ENCODE measurements at places on chromosomes 4 and X. TPM values are rescaled to one million over a fixed set of nuclear protein-coding genes. Genes with fewer than 3 reads are reported as not detected.

DNA sequence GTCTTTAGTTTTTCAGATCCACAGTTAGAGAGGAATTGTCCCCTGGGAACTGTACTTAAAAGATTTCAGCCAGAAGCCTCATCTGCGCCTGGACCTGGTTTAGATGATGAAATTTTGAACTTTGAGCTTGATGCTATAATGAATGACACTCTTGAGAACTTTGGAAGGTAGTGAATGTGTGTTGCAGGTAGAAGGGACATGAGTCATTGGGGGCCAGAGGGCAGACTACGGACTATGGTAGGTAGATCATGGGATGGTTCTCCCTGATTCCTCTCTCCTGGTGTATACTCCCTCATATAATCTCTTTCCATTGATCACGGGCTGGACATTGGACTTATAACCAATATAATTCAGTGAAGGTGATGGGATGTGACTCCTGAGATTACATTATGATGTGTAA is 38.9 kb upstream of the GLRA3 start:
- DNase-seq = no peak

- DNase-seq = no peak
Observed at GRCh38 chr4:62119195-62119594, 919.1 kb downstream of the ADGRL3 start.

DNA sequence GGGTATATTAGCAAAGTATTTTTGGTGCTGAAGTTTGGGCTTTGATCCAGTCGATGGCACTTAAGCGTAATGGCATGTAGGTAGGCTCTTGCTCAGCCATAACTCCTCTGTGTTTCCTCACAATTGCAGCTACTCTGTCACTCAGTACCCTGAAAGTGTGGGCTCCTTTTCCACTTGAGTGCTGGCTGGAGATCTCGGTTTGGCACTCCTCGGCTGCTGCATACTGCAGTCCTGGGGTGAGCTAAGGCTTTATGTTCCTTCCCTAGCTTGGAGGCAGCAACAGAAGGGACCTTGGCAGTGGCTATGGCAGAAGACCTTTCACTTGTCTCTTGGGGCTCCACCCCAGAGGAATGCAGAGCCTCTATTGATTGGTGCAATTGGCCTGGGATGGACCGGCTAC is 106.7 kb upstream of the GRXCR1 start:
- DNase-seq = no peak

GRCh38 chr4:1416051-1416947 is 10.1 kb upstream of the NKX1-1 start:
- no peak for DNase-seq

DNA sequence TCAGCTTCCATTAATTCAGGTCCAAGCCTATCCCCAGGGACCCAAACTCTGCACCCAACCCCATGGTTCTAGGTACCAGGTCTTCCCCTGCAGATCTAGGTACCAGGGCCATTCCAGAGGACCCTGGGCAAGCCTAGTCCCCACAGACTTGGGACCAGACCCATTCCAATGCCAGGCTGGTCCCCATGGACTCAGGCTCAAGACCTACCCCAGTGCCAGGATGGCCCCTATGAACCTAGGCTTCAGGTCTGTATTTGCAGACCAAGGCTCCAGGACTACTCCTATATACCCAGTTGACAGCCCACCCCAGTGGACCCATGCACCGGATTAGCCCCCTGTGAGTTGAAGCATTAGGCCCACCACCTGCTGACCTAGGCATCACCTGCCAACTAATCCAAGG is 8.9 kb downstream of the MTHFD2L start:
- no peak for DNase-seq

- DNase-seq = no peak
Observed at GRCh38 chr4:118746251-118746919, 61.2 kb downstream of the METTL14 start.

GRCh38 chr4:68874507-68874906 is 58.7 kb downstream of the UGT2B10 start:
- DNase-seq = no peak

DNA sequence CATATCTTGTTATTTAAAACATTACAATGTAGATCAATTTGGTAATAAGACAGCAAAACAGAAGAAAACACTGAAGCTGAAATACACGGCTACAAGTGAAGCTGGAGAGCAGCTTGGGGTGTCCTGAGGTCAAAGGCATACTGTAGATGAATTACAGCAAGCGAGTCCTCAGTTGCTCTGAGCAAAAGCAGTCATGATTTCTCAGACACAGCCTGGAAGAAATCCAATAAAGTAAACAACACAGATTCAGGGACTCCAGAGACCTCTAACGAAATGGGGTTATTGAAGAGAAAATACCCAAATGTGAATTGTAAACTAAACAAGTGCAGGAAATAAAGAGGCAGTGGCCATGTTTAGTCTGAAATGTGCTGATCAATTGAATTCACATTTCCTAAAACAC is 324.4 kb downstream of the CAMK2D start:
- no peak for DNase-seq

DNA sequence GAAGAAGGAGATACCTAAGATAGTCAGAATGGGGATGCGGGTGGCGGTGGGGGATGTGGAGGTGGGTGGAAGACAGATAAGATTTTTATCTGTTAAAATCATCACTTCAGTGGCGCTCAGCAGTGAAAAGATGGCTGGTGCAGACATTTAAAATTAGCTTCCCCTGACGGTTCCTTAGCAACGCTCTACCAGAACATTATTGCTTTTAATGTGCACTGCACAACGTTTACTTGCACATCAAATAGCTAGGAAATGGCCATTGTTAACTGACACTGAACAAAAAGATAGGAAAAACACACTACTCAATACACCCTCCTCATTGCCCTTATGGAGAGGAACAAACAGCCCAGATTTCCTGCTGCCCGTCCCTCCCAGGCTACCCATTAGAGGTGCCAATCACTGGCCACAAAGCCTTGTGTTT is 61.0 kb upstream of the FTHL17 start:
- DNase-seq = peak; percentile 5

GRCh38 chrX:84123585-84123984 is 64.4 kb downstream of the RPS6KA6 start:
- DNase-seq = no peak

DNA sequence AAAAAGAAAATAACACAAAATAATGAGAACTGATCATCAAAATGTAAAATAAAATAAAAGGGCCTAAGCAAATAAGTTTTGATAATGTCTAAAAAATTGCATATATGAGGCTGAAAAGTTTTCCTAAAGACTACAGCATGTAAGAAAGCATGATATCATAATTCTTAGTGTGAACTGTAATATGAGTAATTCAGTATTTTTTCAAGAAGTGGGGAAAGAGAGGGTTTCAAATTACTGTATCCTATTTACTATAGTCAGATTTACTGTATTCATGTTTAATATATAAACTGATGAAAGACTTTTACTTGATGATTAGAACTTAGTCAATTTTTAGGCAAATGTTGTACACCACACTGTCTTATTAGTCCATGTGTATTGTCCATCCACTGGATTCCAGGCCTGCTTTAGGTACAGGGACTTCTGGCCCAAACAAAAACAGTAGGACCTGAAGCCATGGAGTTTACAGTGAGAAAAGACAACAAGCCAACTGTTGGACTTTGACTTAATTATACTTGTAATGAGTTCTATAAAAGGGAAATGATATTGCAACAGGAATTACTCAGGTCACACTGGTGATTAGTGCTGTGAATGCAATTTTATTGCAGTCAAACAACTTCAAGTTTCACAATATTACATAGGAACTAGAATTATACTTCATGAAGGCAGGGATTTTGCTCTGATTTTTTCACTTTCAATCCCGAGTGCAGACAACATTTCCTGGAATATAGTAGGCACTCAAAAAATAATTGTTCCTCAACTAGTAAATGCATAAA is 517.7 kb upstream of the GALNT7 start:
- no peak for DNase-seq

GRCh38 chrX:72029483-72030411 is 102.0 kb downstream of the RTL5 start:
- no peak for DNase-seq

DNA sequence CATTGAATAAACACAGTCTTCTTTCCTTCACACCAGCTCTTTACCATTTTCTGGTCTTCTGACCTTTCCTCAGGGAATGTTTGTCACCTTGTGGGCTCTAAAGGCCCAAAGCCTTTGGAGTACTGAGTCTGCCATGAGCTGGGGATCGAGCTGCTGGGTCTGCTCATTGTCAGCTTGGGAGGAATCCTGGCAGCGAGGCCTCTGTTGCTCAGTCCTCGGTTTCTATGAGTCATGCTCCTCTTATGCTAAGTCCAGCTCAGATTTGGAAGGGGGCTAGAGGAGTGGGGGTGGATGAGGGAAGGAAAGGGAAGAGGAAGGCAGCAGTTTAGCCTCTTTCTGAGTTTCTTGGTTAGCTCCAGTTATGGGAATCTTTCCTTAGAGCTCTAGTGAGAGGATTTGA is 31.1 kb downstream of the NHSL2 start:
- DNase-seq = no peak

GRCh38 chrX:1582686-1583437 is 8.5 kb upstream of the AKAP17A start:
- peak; percentile 73 for DNase-seq

DNA sequence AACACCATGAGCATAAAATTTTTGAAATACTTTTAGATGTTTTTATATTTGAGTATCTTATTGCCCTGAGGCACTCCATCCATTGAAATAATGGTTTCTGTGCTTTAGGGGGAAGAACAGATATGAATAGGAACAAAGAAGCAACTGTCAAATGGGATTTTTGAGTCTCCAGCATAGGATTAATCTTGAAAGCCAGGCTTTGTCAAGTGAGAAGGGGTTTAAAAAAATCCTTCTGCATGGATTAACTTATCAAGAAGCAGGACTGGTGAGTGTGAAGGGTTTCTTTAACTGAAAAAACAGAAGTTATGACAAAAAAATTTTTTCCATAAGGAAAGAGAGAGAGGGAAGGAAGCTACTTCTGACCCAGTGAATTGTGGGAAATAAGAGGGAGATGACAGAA is 7.6 kb upstream of the NUDT9 start:
- DNase-seq = no peak

GRCh38 chrX:41789374-41789773 is 65.4 kb downstream of the GPR82 start:
- no peak for DNase-seq

DNA sequence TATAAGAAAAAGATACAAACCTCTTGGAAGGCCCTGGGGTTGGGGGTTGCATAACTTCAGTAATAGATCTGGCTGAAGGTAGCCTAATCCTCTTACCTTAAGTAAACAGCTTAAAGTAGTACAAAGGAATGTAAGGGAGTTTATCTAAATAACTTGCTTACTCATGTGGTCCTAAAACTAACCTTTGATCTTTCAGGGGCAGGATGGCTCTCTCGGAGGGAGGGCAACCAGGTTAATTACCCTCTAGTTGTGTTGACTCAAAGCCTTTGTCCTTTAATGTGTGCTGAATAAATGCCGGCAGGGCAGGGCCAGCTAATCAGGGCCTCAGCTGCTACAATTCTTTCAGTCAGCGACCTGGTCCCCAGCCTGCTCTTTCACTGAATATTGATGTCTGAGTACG is 822.0 kb upstream of the SLIT2 start:
- no peak for DNase-seq

DNA sequence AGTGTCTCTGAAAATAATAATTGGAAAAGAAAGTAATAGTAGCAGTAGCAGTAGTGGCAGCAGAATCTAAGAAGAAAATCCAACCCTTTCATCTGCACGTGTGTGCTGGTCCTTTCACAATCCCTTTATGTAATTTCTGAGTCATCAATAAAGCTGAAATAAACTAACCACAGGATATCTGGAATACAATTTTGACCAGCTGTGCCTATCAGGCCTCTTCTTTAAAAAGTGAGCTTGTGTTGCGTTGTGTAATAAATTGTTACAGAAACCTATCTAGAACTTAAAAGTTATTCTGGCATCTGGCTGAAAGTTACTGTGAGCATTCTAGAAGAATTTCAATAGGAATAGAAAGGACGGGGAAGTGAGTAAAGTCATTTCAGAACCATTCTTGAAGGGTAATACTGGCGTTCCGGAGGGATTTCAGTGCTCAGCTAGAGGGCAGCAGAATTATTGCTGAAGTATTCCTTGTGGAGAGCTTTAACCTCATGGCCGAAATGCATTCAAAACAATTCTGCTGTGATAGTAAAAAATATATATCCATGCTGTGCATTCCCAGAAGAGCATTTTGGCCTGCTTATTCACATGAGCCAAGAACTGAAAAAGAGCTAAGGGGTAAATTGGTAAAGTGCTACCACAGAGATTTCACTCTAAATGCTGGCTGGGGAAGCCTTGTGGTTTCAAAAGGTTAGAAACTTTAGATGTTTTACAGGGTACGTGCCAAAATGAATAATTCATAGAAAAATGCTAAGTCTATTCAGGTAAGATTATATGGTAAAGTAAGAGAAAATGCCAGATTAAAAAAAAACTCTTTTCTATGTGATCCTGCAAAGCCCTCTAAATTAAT is 260.6 kb downstream of the NKX6-1 start:
- DNase-seq = no peak

DNA sequence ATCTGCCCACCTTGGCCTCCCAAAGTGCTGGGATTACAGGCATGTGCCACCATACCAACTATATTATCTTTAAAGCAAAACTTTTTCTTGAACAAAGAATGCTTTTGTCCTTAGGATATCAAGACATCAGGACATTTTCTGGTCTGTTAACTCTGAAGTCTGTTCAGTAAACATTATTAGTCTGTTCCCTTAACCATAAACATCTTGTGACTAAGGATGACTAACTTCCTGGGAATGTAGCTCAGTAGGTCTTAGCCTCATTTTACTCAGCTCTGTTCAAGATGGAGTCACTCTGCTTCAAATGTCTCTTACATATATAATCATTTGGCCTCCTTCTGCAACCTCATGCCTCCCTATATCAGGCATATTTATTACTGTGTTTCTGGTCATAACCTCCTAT is 122.9 kb downstream of the UBE2NL start:
- DNase-seq = no peak

- DNase-seq = no peak
Observed at GRCh38 chr4:152454398-152455011, 81.4 kb downstream of the FBXW7 start.

GRCh38 chrX:110699109-110699508 is 96.5 kb downstream of the CHRDL1 start:
- DNase-seq = no peak

LINC00632 gene
- 0.43 TPM for total RNA-seq

TRAPPC11 gene
- 28.5 TPM for total RNA-seq

NWD2 gene
- total RNA-seq = not detected

CYLC1 gene
- not detected for total RNA-seq

SORCS2 gene
- 0.05 TPM for total RNA-seq

CCSER1 gene
- not detected for total RNA-seq

NEXMIF gene
- total RNA-seq = 0.49 TPM

FAM47A gene
- total RNA-seq = not detected

DCX gene
- total RNA-seq = not detected

PNMA6F gene
- total RNA-seq = not detected

GRIPAP1 gene
- 64.3 TPM for total RNA-seq

RPS6KA6 gene
- not detected for total RNA-seq
